Fibroblast of skin of back (primary cell): ENCODE measurements at places on chromosomes 6 and 20.
A peak's percentile ranks its signal among the peaks of the same experiment; 100 is the strongest.

GRCh38 chr6:77133031-77133430 lies 330.3 kb downstream of the HTR1B start:
- no peak for DNase-seq

GRCh38 chr20:52675375-52675774 lies 296.8 kb upstream of the TSHZ2 start:
- DNase-seq = no peak

GRCh38 chr6:93293872-93294271 lies 125.5 kb downstream of the EPHA7 start:
- no peak for DNase-seq

GRCh38 chr6:17485946-17486345 lies 92.6 kb downstream of the CAP2 start:
- no peak for DNase-seq

- peak; percentile 7 for DNase-seq
Observed at GRCh38 chr6:72421387-72421786, 200.5 kb upstream of the KCNQ5 start.

DNA sequence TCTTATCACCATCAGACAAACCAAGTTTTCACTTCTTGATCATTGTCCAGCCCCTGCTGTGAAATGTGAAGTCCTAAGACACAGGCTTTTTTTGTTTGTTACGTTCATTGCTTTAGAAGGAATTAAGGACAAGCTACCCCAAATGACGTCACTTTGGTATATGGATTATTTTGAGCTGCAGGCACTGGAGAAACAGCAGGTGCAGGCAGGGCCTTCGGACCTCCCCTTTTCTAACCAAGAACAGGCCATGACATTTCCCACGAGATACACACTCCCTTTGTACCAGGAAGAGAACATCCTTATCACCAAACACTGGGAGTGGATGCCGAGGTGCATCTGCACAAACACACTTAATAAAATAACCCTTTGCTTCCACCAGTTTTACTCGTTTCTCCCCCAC lies 418.0 kb upstream of the SULF2 start:
- DNase-seq = no peak

DNA sequence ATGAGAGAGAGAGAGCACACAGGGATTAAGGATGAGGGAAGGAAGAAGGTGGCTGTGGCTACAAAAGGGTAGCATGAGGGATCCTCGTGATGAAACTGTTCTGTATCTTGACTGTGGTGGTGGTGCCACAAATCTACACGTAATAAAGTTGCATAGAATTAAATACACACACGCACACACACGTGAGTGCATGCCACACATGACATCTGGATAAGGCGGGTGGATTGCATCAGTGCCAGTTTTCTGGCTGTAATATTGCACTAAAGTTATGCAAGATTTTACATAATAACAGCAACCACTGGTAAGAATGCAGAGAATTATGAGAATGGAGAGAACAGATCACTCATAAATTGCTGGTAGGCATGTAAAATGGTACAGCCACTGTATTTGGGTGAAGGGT lies 16.9 kb upstream of the STK35 start:
- no peak for DNase-seq

GRCh38 chr6:169171951-169172350 lies 81.7 kb downstream of the THBS2 start:
- peak; percentile 39 for DNase-seq

GRCh38 chr20:428658-429200 lies 20.6 kb downstream of the RBCK1 start:
- no peak for DNase-seq

GRCh38 chr6:7540595-7540994 lies 876 bp upstream of the DSP start:
- DNase-seq = peak; percentile 76

DNA sequence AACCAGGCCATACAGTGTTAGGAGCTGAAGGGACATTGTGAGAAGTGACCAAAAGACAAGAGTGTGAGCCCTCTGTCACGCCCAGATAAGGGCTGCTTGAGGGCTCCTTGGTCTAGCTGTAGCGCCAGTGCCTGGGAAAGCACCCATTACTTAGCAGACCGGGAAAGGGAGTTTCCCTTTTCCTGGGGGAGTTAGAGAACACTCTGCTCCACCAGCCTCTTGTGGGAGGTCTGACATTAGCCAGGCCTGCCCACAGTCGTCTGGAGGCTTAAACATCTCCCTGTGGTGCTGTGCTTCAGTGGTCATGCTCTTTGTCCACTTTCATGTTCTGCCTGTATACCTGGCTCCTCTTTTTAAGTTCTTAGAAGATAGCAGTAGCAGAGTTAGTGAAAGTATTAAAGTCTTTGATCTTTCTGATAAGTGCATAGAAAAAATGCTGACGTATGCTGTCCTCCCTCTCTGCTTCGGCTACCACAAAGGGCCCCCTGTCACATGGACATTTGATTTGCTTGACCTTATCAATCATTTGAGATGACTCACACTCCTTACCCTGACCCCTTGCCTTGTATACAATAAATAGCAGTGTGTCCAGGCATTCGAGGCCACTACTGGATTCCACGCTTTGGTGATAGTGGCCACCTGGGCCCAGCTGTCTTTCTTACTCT lies 201.5 kb upstream of the ECI2 start:
- no peak for DNase-seq

- no peak for DNase-seq
Observed at GRCh38 chr6:1553562-1554083, 56.1 kb upstream of the FOXC1 start.

DNA sequence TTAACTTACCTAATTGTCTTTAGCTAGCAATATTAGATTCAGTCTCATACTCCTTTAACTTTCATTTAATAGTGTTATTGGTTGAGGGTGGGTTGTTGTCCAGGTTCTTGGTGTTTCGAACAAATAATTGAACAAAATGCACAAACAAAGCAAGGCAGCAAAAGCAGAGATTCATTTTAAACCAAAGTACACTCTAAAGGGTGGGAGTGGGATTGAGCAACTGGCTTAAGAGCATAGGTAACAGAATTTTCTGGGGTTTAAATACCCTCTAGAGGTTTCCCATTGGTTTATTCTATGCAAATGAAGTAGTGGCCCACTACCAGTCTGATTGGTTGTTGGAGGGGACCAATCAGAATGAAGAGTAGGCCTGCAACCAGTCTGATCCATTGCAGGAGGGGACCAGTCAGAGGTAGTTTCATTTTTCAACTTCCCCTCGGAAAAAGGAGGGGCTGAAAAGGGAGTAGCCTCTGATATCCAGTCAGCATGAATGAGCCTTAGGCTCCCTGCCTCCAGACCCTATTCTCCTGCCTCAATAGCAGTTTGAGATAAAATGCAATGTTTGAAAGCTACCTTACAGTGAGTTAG lies 26.3 kb upstream of the RAB23 start:
- DNase-seq = no peak

DNA sequence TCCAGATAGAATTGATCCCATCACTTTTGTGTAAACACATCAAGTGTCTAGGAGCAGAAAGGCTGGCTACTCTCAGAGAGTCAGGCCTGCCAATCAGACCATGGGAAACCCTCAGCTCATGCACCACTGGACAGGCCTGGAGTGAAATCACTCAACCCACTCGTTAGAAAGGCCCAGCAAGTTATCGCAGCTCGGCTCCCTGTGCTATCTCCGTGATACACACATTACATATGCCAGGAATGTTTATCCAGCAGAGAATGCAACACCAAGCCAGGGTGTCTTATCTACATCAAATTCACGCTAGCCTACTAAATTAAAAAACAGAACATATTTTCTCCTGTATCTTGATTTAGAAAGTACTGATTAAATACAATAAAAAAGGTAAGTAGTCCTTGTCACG lies 232.4 kb upstream of the FOXQ1 start:
- peak; percentile 27 for DNase-seq

- DNase-seq = peak; percentile 79
Observed at GRCh38 chr20:37734228-37734985, 40.6 kb downstream of the CTNNBL1 start.

DNA sequence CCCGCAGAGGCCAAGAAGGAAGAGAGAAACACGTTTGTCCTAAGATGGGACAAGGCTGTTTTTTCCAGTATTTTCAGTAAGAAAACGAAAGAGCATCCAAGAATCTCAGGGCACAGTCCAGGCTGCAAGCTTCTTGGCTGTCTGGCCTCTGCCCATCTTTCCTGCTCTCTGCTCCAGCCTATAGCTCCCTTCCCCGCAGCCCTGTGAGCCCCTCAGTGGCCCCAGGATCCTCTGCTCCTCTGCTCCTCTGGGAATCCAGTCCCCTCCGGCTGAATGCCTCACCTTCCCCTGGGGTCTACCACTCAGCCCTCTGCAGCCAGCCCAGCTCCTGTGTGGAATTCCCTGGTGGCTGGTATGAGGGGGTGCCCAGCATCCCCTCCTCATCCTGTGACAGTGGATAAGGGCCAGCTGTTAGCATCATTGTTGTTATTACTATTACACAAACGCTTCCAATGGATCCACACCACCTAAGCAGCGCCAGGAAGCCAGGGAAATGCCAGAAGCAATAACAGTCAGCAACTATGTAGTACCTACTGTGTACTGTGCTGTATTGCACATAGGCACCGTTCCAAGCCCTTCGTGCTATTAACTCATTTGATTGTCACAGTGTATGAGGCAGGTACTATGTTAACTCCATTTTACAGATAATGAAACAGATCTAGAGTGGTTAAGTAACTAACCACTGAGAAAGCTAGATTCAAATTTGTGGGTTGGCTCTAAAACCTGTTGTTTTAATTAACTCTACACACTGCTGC lies 60.3 kb upstream of the PTPN1 start:
- DNase-seq = no peak

- DNase-seq = peak; percentile 38
Observed at GRCh38 chr6:68196645-68197044, 438.4 kb upstream of the ADGRB3 start.

- DNase-seq = no peak
Observed at GRCh38 chr20:5663396-5663795, 86.8 kb upstream of the SHLD1 start.

GRCh38 chr20:46545077-46545826 lies 5.2 kb downstream of the OCSTAMP start:
- no peak for DNase-seq

DNA sequence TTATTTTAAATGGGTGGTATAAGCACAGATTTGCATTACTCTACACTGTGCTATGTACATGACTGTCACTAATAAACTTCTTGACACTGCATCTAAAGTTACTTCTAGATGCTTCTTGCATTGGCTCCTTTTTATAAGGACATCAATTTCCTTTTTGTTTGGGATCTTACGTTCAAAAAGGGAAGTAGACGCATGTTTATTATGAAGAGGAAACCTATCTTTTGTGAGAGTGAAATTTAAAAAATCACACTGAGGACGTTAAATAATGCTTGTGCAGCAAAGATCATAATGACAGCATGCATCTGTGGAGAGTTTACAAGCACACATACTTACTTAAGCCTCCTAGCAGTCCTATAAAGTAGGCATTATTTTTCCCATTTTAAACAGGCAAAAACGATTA lies 479.5 kb downstream of the CD83 start:
- DNase-seq = no peak

- no peak for DNase-seq
Observed at GRCh38 chr6:21826904-21827303, 233.4 kb downstream of the SOX4 start.
